NCI-H82 (cell line): ENCODE measurements at places on chromosomes 11 and 22.

- DNase-seq, result no peak
Measured at GRCh38 chr11:77409046-77409445, 64.8 kb downstream of the PAK1 start.

DNA sequence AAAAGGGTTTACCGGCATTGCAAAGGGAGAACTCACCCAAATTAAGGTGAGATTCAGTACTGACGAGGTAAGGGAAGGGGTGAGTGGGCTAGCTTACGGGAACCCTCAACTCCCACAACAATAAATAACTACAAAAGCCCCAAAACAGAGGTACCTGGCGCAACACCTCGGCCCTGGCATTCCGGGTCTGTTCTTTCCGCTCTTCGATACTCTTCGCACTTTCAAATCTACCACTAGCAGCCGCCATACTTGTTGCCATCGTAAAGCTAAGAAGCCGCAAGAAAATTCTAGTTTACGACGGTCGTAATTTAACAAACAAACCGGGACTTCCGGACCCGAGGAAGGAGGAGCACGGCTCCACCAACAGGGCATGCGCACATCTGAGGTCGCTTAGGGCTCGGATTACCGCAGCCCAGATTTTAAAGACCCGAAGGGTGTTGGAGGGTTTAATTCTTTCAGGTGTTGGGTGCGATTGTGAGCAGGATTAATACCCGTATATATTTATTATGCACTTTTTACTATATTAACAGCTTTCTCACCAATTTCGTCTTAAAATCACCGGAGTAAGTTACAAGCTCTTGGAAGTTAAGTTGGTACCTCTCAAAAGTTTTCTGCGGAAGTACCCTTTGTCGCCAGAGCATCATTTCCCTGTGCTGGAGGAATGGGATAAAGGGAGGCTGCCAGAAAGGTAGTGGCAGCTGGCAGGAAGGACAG is at the start of gene CWF19L2:
TSS of gene CWF19L2 (minus strand) at position 268 of the 714 bp plus-strand sequence. CDS start at position 259, 9 bp downstream.
- DNase-seq, result peak; percentile 96

DNA sequence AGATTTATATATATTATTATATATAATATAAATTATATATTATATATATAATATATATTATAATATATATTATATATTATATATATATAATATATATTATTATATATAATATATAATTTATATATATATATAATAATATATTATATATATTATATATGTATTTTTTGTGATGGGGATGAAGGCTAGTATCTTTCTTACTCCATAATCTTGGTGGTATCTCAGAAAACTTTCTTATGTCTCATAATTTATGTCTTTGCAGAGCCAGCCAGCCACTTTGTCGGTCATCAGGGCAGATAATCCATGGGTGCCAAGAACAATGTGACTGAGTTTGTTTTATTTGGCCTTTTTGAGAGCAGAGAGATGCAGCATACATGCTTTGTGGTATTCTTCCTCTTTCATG is at the start of gene OR4S1:
TSS of gene OR4S1 (plus strand) at position 301 of the 400 bp plus-strand sequence. CDS start at position 301, 0 bp downstream.
- no peak for DNase-seq

DNA sequence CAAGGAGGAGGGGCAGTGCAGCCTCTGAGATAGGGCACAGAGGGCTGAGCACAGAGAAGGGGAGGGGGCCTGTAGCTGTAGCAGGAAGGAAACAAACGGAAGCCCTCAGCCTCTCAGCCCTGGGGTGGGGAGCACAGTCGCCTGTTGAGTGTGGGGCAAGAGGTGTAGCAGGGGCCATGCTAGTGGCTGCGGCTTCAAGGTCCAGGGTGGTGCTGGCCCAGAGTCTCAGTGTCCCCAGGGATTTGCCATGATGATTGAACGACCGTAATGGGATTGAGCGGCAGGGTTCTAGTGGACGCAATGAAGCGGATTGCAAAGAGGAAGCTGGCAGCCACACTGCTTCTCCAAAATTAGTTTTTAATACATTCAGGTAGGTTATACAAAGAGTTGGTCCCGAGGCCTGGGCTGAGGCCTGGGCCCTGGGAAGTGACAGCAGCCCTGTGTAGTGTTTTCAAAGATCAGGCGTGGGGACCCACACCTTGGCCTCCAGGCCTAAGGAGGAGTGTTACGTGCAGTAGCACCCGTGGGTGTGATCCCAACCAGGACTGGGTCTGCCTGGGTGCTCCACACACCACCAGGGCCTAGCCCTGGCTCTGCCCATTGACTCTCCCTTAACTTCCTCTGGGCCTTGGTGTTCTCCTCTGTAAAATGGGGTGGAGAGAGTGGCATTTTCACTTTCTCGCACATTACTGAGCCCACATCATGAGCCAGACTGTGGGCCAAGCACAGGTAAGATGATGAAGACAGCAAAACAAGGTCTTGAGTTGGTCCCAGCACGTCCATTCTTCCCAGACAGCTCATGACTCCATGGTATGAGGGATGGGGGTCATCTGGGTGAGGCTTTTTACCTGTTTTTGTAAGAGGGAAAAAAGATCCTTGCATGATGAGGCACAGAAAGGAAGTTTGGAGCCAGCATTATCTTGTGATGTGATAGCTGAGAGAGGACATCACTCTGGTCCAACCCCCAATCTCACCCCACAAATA is 13.1 kb downstream of the LRRC32 start:
- DNase-seq, result peak; percentile 22

GRCh38 chr11:76152741-76153570 is 53.3 kb downstream of the WNT11 start:
- DNase-seq, result no peak

GRCh38 chr11:8567602-8568198 is 26.3 kb downstream of the STK33 start:
- no peak for DNase-seq

- DNase-seq, result no peak
Measured at GRCh38 chr11:126328444-126328843, 24.6 kb downstream of the DCPS start.

DNA sequence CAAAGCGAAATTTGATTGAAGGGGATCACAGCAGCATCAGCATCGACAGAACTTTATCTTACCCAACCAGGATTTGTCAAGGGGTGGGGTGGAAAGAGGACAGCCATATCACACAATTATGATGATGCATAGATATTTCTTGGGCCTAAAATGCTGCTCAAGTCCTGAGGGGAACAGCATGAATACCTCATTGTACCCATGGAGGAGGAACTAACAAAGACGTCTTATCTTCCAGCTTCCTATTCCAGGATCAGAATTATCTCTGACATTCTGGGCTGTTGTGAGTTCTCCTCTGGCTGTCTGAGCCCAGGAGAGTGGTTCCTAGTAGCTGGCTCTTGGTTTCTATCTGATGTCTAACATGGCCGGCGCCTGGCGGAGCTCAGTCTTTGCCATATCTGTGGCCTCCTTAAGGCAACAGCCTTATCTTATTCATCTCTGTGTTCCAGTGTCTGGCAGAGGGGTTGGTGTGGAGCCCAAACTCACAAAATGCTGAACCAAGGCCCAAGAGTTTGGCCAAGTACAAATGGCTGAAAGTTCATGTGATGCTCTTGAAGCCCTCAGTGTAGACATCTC is 68.2 kb upstream of the TIMP3 start:
- DNase-seq, result no peak

GRCh38 chr11:6096417-6096816 is 11.1 kb upstream of the OR56B4 start:
- DNase-seq, result no peak

GRCh38 chr11:18449251-18449650 is 6.4 kb upstream of the LDHAL6A start:
- DNase-seq, result no peak

GRCh38 chr11:105989124-105989523 is 32.9 kb downstream of the MSANTD4 start:
- DNase-seq, result no peak

DNA sequence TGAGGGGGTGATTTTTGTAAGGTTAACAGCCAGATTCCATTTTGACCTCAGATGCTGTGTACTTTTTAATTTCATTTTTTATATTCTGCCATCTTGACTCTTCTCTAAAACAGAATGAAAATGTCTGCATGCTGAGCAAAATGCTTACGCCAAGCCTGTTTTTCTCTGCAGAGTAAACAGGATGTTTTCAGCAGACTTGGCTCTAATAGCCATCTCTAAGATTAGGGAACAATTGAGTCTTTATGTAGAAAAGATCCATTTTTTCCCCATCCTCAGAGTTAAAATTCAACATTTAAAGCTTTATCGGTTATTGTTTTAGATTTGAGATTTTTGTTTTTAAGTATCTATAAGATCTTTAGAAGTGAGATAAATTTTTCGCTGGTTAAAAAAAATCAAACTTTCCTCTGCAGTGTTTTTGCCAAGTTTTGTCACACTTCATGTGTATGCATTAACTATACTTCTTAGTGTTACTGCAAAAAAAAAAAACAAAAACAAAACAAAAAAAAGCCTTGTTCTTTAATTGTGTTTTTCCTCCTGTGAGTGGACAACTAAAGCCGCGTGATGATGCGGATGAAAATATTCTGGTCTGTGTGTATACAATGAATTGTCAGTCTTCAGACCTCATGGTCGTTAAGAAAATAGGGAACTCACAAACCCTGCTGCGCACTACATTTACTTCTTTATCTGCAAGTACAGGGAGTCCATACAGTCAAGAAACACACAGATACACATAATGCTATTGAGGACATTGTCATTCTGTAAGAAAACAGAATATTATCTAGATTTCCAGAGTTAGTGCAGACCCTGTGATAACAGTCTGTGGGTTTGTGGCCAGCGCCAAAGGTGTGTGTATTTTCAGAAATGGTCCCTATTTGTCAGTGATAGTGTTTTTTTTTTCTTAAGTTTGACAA is 17.5 kb upstream of the ADSL start:
- DNase-seq, result no peak

- no peak for DNase-seq
Measured at GRCh38 chr22:50608996-50609395, 8.4 kb downstream of the MAPK8IP2 start.

GRCh38 chr11:83002053-83002452 is 69.6 kb downstream of the RAB30 start:
- no peak for DNase-seq

GRCh38 chr11:69244266-69244665 is 49.7 kb upstream of the MYEOV start:
- DNase-seq, result no peak

GRCh38 chr11:120207512-120207911 is 3.3 kb upstream of the OAF start:
- DNase-seq, result no peak

DNA sequence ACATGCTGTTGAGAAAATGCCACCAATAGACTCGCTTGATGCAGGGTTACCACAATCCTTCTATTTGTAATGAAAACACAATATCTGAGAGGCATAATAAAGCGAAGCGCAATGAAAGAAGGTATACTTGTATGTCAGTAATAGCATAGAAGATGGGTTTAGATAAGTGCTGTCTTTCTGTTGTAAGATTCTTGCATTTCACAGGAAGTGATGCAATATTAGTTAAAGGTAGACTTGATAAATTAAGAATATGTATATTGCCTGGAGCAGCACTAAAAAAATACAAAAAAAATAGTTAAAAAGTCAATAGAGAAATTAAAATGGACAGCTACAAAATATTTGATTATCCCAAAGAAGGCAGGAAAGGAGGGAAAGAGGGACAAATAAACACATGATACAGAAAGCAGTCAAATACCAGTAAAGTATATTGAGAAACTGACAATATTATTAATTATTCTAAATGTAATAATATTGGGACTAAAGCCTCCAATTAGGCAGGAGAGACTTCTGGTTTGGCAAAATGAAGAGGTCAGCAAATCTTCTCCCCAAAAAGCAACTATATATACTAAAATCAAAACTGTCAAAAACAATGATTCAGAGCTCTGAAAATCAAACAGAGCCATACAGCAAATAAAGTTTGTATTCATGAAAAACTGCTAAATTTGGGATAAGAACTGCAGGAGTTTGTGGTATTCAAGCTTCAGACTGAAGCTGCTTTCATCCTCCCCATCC is 46.6 kb upstream of the LRRC55 start:
- no peak for DNase-seq

DNA sequence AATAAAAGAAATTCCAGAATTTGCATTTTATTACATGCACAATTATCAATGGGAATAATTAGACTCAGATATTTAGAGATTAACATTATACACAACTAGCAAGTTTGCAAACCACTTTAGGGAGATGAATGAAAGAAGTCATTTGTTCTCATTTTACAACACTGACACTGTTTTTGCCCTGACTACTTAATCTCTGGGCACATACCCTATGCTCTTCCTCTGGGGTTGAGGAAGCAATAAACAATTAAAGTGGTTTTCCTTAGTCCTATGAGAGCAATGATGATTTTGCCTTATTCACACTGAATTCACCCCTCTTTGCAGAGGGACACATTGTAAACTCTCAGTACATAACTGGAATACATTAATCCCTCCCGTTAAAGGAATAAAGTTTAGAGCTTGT is 72.7 kb downstream of the TRPC6 start:
- DNase-seq, result no peak

GRCh38 chr11:61362542-61362875 is 335 bp downstream of the TMEM138 start:
- peak; percentile 66 for DNase-seq

- peak; percentile 6 for DNase-seq
Measured at GRCh38 chr11:119759324-119759723, 30.3 kb upstream of the NECTIN1 start.

- no peak for DNase-seq
Measured at GRCh38 chr11:112216561-112217105, 9.6 kb upstream of the PTS start.

DNA sequence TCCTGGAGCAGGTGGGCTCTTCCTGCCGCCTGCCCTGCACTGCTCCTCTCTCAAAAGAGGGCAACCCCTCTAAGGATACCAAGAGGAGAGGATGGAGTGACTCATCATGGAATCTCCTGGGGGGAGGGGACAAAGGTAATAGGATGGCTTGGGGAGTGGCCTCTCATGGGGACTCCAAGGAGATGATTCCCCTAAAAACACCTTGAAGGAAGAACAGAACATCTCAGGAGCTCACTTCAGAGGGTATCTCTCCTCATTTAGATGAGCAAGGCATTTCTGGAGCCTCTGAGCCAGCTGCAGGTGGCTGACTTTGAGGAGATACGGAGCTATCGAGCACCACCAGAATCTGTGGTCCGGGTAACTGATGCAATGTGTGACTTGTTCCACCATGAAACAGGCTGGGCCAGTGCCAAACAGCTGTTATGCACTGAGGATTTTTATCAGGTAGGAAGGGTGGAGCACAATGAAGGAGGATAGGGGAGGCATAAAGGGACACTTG is 40.2 kb downstream of the RRP8 start:
- no peak for DNase-seq

GRCh38 chr22:31102441-31103081 is 4.8 kb downstream of the SELENOM start:
- DNase-seq, result peak; percentile 50

DNA sequence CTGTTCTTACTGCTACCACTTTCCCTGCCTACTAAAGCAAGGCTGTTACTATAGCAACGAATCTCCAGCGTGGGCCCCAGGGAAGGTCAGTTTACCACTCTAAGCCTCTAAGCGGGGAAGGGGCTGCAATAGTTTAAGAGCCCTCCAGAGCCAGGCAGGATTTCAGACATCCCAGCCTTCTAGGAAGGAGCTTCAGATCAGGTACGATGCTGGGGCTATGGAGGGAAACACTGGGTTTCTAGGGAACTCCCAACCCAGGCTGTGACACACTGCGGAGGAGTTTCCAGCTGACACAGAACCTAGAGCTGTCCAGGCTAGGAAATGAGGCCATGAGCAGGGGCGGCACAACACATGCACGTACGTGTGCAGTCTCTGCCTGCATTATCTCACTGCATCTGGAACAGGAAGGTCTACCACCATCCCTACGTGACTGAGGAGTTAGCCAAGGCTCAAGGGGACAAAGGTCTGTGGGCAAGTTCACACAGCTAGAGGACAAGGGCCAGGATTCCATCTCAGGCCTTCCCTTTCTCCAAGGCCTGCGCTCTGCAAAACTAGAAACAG is 20.4 kb downstream of the HPS4 start:
- DNase-seq, result no peak

GRCh38 chr11:128535468-128536457 is 51.6 kb downstream of the ETS1 start:
- no peak for DNase-seq

- DNase-seq, result no peak
Measured at GRCh38 chr11:15985127-15985859, 371.1 kb downstream of the SOX6 start.
